ENCODE measurements at places on chromosomes 12 and 14.

GRCh38 chr14:103541709-103542604 lies 13.0 kb downstream of the TRMT61A start:
- DNase-seq, result no peak

DNA sequence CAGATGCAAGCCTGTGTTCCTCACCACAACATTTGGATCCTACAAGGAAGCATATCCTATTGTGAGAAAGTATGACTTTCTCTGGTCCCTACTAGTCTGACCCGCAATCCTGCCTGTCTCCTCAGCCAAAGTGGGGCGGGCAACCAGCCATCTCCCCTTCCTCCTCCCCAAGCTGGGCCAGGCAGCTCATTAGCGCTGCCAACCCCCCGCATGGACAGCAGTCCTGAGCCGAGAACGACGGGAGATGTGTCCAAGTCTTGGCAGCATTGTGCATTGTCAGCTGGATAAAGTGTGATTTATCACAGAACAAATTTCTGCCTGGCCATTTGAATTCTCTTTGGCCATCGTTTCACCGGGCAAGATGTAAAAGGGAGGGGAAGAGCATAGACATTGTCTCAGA lies 139.4 kb downstream of the SLC15A4 start:
- peak; percentile 5 for DNase-seq

- no peak for DNase-seq
These were observed 117.3 kb downstream of the CFAP54 start for GRCh38 chr12:96606644-96607043.

DNA sequence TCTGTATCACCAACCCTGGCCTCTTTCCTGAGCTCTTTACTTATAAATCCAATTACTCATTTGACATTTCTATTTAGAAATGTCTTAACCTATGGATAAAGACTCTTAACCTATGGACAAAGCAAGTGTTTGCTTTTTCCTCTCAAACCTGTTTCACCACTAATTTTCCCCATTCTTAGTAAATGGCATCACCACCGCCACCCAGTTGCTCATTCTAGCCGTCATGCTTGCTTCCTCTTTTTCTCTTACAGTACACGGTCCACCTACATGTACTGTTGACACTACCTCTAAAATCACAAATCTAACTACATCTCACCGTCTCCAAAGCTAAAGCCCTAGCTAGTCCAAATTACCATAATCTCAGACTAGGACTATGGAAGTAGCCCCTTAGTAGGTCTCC lies 60.0 kb downstream of the CAPS2 start:
- no peak for DNase-seq

Measured in caudate nucleus (tissue), 63 donors.